ENCODE measurements at places on chromosomes 12 and 14.

- no peak for DNase-seq
Measured at GRCh38 chr12:13000616-13000924, 505 bp upstream of the HEBP1 start.

DNA sequence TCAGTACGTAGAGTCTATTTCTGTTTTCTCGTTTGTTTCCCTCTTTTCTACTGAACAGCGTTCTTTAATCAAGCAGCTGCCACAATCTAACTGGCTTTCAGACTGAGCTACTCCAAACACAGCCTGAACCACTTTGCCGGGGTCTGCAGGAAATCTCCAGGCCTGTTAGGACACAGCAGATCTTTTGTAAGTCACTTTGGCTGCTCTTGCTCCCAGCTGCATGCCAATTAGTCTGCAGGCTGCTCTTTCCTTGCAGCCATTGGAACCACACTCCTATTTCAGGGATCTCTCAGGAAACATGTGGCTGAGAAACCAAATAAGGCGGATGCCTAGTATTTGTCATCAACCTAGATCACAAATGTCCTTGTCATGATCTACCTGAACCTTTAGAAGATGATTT, 73.6 kb downstream of the TMTC1 start:
- no peak for DNase-seq

GRCh38 chr12:68483592-68484383, 126.9 kb upstream of the RAP1B start:
- DNase-seq: no peak

DNA sequence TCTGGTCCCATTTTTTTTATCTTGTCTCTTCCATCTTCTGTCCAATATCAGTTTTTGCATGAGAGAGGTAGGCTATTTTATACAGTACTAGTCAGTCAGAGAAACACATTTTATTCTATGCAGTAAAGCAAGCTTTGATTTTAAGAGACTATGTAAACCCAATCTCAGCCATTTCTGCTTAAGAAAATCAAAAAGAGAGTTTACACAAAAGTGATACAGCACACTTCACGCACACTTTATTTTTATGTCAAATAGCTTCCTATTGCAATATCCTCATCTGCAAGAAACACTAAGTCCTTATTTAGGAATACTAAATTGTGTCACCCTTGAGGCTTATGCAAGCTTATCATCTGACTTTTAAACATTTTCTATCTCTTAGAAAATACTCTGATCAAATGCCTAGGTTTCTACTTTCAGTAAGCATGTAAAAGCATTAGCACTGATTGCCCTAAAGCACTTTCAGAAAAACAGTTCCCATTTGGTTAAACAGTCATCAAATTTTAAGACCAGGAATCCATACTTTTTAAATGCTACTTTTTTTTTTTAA, 78.3 kb downstream of the MED13L start:
- DNase-seq: no peak

- no peak for DNase-seq
Measured at GRCh38 chr12:53221203-53222080, 10.6 kb downstream of the RARG start.

DNA sequence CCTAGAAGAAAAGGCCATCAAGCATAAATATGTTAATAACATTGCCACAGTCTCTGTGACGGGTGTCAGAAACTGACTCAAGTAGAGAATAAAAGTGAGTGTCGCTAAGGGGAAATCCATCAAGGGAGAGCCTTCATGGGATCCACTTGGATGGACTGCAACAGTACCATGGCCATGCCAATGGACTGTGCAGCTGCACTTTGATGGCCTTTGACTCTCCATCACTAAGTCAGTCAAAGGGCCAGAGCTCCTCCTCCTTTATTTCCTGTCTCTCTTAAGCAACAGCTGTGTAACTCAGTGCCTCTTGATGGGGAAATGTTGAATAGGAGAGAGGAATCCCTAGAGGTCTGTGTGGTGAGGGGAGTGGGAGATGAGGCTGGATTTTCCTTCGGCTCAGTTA, 335.2 kb downstream of the BMP4 start:
- DNase-seq: no peak

GRCh38 chr12:130587966-130588365, 128.1 kb downstream of the RIMBP2 start:
- DNase-seq: no peak

DNA sequence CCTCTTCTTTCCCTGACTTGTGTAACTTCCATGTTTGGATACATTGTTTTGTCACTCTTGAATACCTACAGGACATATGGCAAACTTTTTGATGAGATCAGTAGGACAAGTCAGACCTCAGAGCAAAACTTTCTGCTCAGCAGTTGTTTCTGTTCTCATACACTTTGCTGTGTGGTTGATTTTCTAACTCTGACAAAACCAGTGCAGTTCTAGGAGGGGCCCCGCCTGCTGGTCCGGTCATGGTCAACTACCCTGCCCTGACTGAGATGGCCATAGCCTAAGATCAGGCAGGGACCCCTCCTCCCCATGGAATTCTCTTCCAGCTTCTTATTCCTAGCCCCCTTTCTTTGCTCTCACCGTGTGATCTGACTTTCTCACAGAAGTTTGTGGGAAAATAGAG, 92.8 kb downstream of the OTOGL start:
- no peak for DNase-seq

DNA sequence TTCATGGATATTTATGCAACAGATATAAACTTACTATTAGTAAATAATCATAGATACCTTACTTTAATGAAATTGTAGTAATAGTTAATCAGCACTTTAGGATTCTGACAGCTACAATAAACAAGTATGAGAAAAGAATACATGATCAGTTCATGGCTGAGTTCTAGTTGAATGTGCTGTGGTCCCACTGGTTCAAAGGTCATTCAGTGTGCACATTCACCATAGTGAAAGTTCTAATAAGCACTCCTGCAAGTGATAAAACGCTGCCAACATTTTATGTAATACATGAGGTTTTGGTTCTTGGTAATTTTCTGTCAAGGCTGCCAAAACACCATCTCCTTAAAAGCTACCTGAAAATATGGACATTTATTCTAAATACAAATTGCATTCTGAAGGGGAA, 92.6 kb downstream of the NUMB start:
- no peak for DNase-seq

- DNase-seq: no peak
Measured at GRCh38 chr14:75597149-75597548, 18.7 kb downstream of the FLVCR2 start.
